ENCODE measurements at places on chromosomes 3 and 15. TPM values are rescaled to one million over a fixed set of nuclear protein-coding genes. Genes with fewer than 3 reads are reported as not detected.

- peaks cover 25% of the 10 kb centered on the region for H3K36me3 ChIP-seq
- H3K27ac ChIP-seq: no peak overlapping the region
- no peak overlapping the region for H3K4me3 ChIP-seq
- H3K27me3 ChIP-seq: no peaks in the 10 kb centered on the region
Measured at GRCh38 chr15:42453826-42454225, 37.1 kb downstream of the ZNF106 start.

GRCh38 chr3:185757176-185757575 lies 67.7 kb downstream of the IGF2BP2 start:
- H3K36me3 ChIP-seq: no peaks in the 10 kb centered on the region
- H3K4me3 ChIP-seq: no peak overlapping the region
- peaks cover 15% of the 10 kb centered on the region for H3K27me3 ChIP-seq
- DNase-seq: no peak

Gene PAK6
- 0.67 TPM for total RNA-seq

DNA sequence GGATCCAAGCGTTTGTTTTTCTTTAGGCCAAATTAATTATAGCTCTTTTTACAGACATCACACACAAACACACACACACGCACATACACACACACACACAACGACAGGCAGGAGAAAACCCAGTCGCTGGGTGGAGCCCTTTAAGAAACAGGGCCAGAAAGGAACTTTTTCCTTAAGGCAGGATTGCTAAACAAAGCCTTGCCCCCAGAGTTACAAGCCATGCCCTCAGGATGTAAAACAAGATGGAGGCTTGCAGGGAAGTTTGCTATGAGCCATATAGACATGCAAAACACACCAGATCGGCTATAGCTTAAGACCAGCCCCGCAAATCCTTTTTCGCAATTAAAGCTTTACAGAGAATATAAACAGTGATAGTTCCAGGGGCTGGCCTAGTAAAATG lies 16.3 kb upstream of the IQCF2 start:
- no peak overlapping the region for H3K4me3 ChIP-seq
- peaks cover 24% of the 10 kb centered on the region for H3K27me3 ChIP-seq
- H3K36me3 ChIP-seq: no peaks in the 10 kb centered on the region
- DNase-seq: no peak

Gene MYEF2
- total RNA-seq: 25.7 TPM

Gene CEMIP
- total RNA-seq: not detected

DNA sequence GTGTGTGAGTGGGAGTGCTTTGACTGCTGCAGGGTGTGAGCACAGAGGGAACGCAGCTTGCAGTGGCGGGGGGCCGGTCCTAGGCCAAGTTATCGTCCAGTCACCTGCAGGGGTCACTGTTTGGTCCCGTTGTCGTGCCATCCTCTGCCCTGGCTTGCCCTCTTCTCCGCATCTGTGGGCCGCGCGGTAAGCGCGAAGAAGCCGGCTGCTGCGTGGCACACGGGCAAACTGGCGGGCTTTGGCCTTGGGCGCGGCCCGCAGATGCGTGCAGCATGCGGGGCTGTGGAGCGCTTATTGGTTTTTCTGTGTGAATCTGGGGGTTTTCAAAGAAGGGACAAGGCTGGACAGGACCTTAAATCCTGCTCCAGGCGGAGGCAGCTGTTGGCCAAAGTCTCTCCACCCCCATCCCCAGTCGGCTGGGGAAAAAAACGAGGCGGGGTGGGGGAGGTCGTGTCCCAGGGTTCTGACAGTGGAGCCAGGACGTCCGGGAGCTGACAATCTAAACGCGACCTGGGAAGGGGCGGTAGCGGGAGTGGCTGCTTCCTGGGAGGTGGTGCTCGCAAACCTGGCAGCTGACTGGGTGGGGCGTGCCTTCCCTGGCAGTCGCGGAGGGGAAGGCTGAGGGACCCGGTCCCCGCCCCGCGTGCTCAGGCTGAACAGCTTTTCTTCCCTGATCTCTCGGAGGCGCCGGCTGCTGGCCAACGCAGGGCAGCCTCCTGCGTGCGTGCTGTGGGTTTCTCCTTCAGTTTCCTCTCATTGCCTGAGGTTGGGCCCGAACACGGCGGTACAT lies 39.7 kb upstream of the VEPH1 start:
- H3K4me1 ChIP-seq: no peaks in the 10 kb centered on the region
- no peak for DNase-seq
- H3K27ac ChIP-seq: no peak overlapping the region
- H3K27me3 ChIP-seq: peaks cover 32% of the 10 kb centered on the region
- no peaks in the 10 kb centered on the region for H3K36me3 ChIP-seq
- no peak overlapping the region for H3K4me3 ChIP-seq

DNA sequence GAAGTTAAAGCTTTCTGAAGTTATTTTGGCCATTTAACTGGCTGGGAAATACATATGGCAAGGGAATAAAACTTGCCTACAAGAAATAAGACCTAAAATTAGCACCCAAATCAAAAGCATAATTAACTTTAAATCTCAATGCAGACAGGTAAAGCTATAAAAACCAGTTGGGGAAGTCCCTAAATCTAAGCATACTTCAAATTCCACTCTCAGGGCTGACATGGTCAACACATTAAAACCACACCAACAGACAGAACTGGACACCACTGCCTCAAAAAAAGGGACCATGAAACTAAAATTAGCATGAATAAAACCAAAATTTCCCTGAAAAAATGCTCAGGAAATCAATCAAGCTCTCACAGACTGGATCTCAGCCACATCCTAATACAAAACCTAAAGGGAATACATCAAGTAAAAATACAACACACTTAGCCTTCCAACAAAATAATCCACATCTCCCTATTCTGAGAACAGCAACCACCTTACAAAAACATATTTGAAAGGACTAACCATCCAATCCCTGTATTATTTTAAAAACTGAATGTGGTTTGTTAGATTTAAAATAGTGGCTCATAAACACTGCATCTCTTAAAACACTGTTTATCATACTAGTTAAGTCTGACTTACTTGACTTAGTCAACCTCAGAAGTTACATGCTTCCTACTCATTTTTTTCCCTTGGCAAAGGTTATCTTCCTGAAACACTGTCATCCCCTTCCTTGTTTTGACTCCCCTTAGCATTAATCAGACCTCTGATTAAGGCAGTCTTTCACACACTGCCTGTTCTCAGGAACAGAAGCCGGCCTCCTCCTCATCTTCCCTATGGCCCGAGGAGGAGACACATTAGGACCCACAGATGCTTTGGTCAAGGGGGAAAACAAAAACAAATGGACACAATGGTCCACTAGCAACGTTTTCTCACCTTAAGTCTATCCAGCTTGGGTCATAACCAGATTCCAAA lies 8.3 kb downstream of the TRA2B start:
- peak overlapping the region; percentile 100 for H3K4me3 ChIP-seq
- no peak for DNase-seq
- peaks cover 85% of the 10 kb centered on the region for H3K4me1 ChIP-seq
- no peaks in the 10 kb centered on the region for H3K27me3 ChIP-seq
- peak overlapping the region; percentile 66 for H3K27ac ChIP-seq
